ENCODE measurements at places on chromosomes 7 and 10. TPM values are rescaled to one million over a fixed set of nuclear protein-coding genes. Genes with fewer than 3 reads are reported as not detected.
A peak's percentile ranks its signal among the peaks of the same experiment; 100 is the strongest.

MMP21 gene
- polyA plus RNA-seq = 0.10 TPM

NAT16 gene
- polyA plus RNA-seq = 0.57 TPM

TMEM229A gene
- 0.94 TPM for polyA plus RNA-seq

GIMAP5 gene
- polyA plus RNA-seq = not detected

LYZL2 gene
- polyA plus RNA-seq = not detected

CHAT gene
- polyA plus RNA-seq = not detected

SFTPA1 gene
- polyA plus RNA-seq = not detected

FAM237B gene
- polyA plus RNA-seq = 0.13 TPM

KEL gene
- 1.2 TPM for polyA plus RNA-seq

CPEB3 gene
- 0.82 TPM for polyA plus RNA-seq

DNA sequence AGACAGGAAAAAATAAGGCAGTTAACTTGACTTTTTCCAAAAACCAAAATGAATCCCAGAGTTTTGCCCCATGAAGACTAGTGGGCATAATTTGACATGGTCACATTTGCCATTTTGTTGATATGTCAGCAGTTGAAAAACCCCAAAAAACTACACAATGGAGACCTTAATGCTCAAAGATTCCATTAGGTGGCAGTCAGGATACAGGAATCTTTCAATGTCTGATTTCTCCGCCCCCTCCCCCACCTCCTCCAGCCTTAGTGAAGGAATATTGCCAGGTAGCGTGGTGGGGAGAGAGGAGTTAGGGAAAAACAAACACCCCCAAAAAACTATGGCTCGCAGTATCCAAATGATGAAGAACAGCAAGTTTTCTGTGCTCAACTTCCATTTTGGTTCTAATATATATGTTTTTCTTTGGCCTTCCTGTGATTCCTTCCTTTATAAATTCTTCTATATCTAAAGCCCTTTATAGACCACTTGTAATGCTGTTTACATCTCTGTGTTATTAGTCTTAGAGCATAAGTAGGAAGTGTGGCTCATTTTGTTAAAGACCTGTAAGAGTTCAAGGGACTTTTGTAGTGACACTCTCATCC, 6.7 kb upstream of the SMNDC1 start:
- DNase-seq = peak; percentile 87

DNA sequence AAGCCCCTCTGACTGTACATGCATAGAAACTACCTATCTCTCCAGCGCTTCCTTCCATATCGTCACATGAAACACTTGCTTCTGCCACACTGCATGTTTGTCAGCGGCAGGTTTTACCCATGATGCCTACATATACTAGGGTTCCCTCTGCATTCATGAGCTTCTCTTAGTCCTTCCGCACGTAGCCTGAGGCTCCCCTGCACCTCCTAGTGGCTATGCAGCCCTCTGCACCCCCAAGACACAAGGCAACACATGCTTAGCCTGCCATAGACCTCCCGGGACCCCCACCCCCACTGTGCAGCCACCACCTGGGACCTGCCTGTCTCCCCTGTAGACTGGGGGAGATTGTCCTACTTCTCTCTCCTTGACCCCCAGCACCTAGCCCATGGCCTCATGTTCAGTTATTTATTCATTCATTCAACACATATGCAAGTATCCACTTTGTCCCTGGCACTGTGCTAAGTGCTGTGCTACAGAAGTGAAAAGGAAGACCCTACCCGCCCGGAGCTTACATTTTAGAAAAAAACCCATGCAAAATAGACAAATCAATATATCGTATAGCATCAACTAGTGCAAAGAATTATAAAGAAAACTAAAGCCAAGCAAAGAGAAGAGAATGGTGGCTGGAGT, 23.5 kb downstream of the TMEM273 start:
- DNase-seq = peak; percentile 80

- DNase-seq = no peak
Measured at GRCh38 chr10:87976101-87976743, 112.8 kb downstream of the PTEN start.

GRCh38 chr7:11817111-11817740, 14.8 kb downstream of the THSD7A start:
- DNase-seq = peak; percentile 37

DNA sequence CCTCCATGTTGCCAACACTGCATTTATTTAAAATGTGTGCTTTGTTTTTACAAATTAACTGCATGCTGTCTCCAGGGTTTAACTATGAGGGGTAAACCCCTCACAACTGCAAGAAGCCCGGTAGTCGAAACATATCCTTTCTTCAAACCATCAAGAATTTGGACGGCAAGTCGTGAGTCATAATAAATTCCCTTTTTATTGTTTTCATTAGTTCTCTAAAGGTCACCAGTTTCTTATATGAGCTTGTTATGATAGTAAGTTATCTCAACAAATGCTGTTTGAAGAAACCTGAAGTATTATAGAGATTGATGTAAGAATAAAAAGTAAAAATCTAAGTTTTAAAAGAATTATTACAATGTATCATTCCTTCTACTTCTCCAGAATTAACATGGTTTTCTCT, 12.2 kb upstream of the FIGNL1 start:
- no peak for DNase-seq

GRCh38 chr10:19168584-19168983, 120.0 kb downstream of the MALRD1 start:
- DNase-seq = peak; percentile 76

- DNase-seq = no peak
Measured at GRCh38 chr10:124292911-124293615, 125.7 kb downstream of the OAT start.

DNA sequence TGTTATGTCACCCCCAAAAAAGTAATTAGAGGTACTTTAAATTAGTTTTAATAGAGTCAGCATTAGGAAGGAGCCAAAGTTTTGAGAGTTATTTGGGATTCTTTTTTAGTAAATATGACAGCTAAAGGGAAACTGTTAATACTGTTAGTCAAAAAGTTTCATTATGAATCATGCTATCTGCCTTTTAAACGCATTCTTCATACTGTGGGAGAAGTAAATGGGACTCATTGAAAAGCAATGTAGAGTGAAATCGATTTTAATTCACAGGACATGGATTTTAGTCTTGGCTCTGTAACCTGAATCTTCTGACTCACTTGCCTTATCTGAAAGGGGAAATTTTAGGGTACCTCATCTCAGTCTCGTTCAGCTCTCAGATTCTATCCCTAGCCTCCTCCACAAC, 105.1 kb downstream of the AASS start:
- DNase-seq = no peak

GRCh38 chr10:132688580-132689420, 97.1 kb downstream of the NKX6-2 start:
- no peak for DNase-seq

DNA sequence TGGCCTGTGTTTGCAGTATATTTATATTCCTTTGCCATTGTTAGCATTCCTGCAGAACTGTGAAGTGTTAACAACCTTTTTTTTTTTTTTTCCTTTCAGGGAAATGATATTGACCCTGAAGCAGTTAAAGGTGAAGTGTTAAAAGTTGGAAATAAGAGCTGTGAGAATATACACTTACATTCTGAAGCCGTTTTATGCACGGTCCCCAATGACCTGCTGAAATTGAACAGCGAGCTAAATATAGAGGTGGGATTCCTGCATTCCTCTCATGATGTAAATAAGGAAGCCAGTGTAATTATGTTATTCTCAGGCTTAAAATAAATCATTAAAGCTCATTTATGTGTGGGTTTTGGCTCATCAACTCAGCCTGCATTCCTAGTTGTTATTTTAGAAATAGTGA, 92.8 kb upstream of the CAPZA2 start:
- DNase-seq = no peak

GRCh38 chr10:87925570-87925969, 62.1 kb downstream of the PTEN start:
- no peak for DNase-seq

GRCh38 chr10:72204296-72204695, 11.5 kb upstream of the ANAPC16 start:
- DNase-seq = no peak

GRCh38 chr7:94848531-94848930, 58.9 kb upstream of the PPP1R9A start:
- no peak for DNase-seq

DNA sequence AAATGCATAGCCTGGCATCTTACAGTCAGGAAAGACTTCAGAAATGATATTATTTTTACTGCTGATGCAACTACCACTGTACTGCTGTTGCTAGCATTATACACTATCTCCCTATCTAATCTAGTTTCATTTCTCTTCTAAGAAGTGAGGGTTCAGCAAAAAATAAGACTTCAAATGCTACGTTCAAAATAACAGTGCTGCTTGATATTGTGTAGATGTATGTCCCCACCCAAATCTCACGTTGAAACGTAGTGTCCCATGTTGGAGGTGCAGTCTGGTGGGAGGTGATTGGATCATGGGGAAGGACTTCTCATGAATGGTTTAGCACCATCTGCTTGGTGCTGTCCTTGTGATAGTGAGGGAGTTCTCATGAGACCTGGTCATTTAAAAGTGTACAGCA, 129.4 kb downstream of the ANK3 start:
- no peak for DNase-seq

- DNase-seq = no peak
Measured at GRCh38 chr7:134388336-134389019, 70.4 kb downstream of the AKR1B1 start.

- peak; percentile 69 for DNase-seq
Measured at GRCh38 chr10:48466611-48467240, 138.1 kb downstream of the ARHGAP22 start.

DNA sequence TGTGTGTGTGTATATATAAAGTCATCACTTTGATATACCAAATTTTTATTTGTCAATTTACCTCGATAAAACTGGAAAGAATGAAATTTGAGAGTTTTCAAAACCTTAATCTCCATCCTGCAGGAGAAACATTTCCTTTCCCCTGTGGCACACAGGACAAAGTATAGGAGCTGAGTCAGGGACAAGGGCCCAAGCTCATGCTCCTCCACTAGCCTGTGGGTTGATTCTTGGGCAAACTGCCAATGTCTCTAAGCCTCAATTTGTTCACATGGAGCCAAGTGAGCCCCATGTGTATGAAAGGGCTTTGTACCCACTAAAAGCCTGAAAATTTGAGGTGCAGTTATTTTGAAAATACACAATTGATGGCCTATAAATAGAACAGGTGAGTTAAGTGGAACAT, 60.3 kb upstream of the IL6 start:
- DNase-seq = no peak

DNA sequence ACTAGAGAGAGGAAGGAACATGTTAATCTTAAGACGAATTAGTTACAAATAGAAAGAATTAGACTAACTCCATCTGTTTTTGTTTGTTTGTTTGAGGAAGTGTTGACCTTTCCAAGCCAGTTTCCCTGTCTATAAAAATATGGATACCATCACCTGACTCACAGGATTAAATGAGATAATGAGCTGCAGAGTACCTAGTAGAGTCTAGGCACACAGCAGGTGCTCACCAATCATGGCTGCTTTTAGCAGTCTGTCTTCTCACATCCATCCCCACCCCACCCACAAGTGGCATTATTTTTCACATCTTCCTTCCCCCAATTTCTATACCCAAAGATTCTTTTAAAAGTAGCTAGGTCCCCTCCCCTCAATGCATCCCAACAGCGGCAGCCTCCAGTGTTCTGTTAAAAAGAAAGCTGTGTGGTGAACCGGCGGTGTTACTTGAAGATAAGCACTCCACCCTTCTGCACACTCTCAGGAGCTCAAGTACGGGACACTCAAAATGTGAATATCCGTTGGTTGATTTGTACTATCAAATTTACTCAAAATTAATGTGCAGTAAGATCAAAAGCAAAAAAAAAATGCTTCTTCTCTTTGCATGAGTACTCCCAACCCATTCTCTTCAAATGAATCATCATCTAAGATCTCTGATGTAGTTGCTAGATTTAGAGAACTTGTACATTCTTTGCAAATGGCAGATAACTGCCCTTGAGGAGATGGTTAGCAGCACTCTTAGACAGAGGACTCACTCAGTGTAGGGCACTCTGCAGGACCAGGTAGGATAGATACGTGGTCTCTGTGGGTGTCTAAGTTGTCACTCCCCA, 145.4 kb upstream of the ASAH2 start:
- DNase-seq = no peak

DNA sequence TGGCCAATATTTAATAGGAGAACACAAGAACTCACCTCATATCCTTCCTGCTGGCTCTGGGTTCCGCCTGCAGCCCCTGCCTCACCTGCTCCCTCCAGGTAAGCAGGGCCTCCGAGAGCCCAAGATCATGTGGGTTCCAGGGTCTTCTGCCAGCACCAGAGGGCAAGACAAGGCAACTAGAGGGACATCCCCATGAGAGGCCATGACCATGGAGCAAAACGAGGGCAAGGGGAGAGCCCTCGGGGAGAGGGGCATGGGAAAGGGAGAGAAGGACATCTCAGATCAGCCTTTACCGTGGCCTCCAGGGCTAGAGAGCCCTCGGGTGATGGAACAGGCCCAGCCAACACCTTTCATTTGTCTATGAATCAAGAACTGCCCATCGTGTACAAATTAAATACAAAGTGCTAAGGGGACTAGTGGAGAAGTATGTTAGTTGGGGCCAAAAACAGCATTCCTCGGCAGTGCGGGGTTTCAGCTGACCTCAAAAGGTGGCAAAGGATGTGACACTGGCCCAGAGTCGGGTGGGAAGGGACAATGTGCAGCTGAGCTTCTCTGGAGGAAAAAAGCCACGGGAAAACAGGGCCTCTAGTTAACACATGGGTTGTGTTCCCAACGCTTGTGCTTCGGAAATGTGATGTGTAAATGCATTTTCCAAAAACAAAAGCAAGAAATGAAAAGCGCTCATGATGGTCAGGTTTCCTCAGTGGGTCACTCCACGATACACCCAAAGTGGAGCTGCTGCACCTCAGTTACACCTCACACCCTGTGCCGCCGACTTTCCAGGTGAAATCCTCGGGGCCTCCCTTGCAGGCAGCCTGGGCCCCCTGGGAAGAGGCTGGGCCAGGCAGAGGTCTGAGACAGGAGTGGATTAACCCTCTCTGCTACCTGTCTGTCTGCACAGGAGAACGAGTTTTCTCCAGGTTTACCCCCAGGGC, 2.0 kb downstream of the AOC1 start:
- DNase-seq = no peak

GRCh38 chr10:91551856-91552255, 81.0 kb downstream of the PPP1R3C start:
- peak; percentile 92 for DNase-seq
